ENCODE measurements at places on chromosomes 2 and 18.

DNA sequence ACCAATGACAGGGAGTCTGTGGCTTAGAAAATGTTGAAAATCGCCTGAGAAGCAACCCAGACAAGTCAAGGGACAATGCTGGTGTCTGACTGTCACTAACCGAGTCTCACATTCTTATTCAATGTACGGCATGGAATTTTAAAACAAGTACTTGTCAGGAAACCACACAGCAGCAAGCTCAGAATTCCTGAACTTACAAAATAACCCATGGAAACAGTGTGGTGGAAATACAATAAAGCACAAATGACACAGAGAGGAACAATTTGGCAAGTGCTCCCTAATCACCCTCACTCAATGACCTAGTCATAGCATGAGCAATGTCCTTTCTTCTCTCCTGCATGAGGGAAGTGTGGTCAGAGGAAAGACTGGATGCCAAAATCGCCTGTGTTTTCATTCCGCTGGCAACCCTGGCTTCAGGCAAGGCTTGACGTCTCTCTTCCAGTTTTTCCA is 154.0 kb downstream of the SATB2 start:
- no peak for DNase-seq

DNA sequence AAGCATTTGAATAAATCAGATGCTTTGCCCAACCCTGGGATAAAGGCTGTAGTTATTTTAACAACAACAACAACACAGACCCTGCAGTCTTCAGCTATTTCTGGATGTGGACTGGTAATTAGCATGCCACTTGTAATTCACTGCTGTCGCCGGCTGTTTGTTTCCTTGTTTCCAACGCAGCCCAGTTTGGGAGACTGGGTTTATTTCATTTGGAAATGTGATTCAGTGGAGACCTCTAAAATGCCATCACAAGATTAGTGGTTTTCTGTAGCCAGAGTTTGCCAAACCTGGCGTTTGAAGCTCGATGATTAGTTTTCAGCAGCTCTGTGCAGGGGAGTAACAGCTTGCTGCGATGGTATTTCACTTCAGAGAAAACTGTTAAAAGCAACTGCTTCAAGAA is 83.5 kb downstream of the LDLRAD4 start:
- no peak for DNase-seq

DNA sequence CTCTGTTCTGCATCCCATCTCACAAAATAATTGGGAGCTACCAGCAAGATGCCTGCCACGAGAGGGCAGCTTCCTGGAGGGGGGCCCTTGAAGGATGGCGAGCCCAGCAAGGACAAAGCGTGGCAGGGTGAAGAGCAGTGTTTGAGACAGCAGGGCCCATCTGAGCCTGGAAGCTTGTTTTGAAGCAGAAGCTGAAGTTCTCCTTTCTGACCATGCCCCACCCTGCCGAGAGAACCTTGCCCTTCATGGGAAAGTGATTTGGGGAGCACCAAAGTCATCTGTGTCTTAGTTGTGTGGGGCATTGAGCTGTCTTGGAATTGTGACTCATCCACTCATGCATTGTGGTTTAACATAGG is 216.3 kb downstream of the BCL11A start:
- DNase-seq, result no peak

DNA sequence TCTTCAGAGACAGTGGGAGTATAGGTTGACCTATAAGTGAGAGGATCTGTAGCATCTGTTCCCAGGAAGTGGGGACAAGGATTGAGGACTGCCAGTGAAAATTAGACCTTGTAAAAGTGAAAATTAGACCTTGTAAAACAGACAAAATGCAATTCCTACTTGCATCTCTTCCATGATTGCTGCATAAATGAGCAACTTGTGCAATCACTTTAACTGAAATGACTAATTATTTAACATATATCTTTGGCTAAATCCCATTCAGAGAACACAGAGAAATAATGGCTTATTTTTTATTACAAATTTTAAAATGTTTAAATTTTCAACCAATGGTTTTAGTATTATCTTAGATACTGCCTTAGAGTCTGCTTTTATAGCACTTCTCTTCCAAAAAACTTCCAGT is 67.2 kb upstream of the NABP1 start:
- DNase-seq, result no peak

DNA sequence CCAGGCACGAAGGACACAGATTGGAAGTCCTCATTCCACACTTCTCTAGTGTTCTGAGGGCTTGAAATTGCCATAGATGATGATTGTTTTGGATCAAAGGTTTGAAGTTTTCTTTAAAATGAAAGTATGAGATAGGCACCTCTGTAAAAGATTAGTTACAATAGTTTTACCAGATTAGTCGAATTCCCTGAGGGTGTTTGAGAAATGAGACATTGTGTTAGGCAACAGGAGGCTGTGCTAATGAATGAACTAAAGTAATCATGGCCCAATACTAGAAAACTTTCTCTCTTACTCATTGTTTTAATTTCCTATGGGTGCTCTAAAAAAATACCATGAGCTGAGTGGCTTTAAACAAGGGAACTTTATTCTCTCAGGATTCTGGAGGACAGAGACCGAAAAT is 421.7 kb downstream of the RNF144A start:
- DNase-seq, result no peak

- DNase-seq, result no peak
These were observed 199.4 kb downstream of the LRRTM1 start for GRCh38 chr2:80105015-80105640.

DNA sequence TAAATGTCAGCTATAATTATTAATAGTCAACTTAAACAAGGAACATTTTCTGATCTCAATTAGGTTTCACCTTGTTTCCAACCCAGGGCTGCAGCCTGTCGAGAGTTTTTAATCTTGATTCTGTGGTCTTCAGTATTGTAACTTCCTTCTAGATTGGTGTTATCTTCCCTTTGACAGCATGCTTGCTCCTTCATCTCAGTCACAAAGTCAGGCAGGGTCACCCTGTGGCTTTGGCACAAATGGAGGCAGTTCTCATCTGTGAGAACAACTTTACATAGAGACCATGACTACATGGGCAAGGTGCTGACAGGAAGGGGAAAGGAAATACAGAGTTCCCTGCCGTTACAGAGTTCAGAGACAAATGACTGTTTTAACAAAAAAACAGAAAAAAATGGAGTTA is 50.5 kb downstream of the HNRNPLL start:
- DNase-seq, result no peak

DNA sequence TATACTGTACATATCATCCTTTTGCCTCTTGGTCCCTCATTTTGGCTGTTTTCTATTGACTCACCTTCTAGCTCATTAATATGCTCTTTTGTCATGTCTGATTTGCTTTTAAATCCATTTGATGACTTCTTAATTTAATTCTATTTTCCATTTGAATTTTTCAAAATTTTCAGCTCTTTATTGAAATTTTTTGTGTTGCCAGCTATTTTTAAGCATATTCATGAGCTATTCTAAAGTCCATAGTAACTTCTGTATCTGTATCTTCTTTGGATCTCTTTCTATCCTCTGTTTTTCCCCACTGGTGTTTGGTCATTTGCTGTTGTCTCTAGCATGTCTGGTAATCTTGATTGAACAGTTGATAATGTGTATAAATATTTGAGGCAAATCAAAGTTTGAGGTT is 227.8 kb downstream of the NDUFA10 start:
- DNase-seq, result no peak

- no peak for DNase-seq
These were observed 35.7 kb downstream of the LYPD6 start for GRCh38 chr2:149365931-149366583.

DNA sequence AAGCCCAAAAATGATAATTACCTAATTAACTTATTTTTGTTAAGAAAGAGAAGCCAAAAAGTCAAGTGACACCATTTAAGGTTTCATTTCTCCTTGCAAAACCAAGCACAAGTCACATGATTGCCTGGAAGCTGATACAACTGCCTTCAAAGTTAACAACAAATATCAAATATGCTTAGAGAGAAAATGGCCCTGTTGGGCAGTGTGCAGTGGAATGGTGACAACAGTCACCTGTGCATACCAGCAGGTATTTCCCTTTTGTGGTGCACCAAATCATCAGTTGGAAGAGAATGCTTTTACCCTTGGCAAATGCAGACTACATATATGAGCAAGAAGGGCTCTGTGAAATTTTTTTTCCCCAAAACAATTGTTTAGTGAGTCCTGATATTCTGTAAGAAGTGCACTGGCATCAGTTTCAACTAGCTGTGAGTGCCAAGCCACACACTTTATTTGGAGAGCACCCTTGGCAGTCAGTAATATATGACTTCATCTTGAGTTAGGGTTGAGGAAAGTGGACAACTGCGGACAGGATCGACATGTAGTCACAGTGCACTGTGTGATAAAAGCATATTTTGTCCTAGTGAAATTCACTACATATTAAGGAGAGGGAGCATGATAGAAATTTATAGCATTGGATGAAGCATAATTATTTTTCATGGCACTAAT is 74.9 kb upstream of the DOCK10 start:
- no peak for DNase-seq

DNA sequence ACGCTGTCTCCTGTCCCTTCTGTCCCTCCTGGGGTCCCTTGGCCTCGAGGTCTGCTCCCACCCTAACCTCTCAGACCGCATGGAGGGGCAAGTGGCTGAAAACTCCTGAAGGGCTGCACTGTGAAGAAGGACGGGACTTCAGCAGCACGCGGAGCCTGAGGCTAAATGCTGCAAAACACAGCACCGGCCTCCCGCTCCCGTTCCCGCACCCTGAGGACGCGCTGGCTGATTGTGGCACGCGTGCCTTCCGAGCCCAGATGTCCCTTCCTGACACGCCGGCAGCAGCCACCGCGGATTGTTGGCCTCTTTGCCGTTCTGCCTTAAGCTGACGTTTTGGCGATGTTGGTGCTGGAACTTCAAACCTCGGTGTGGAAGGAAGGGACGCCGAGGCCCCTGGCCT is 125.9 kb upstream of the CTDP1 start:
- no peak for DNase-seq

GRCh38 chr18:32122039-32122438 is 30.4 kb downstream of the RNF138 start:
- no peak for DNase-seq

- no peak for DNase-seq
These were observed 80.8 kb downstream of the ATL2 start for GRCh38 chr2:38296197-38296780.

GRCh38 chr2:202065876-202066275 is 7.2 kb upstream of the KIAA2012 start:
- no peak for DNase-seq

DNA sequence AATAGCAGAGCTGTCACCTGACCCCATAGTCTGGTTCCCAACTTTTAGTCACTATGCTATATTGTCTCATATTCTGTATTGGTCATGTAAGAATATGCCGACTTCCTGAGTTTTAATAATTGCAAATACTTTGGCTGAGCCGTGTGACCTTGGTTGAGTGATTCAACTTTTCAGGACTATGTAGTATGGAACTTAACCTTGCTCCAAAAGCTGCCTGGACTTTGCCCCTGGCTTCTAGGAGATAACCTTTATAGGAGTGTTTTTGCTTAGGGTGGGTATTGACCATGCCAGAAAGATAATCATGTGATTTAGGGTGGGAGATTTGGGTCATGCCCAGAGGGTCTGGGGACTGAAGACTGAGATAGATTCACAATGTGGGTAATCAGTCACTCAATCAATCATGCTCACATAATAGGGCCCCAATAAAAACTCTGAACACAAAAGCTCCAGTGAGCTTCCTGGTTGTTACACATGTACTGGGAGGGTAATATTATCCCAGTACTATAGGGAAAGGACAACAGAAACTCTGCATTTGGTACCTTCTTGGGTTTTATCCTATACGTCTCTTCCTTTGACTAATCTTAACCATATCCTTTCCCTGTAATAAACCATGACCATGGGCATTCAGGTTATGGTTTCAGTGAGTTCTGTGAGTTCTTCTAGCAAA is 235.6 kb downstream of the RNF152 start:
- DNase-seq, result no peak

DNA sequence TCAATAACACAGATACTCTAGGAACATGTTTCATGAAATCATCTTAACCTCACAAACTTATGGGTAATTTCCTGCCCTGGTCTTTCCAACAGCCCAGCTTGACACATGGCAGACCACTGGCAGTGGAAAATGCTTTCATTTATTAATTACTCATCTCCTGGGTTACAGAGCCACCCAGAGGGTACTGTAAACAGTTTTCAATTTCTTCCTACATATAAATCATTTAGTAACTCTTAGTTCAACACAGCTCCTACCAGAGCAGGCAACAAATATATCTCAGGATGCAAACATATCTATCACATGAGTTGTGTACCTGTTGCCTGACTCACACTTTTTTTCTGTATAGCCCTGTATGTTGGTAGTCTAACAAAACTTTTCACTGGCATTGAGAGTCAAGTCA is 99.2 kb upstream of the VRK2 start:
- DNase-seq, result no peak

- no peak for DNase-seq
These were observed 4.9 kb upstream of the CHN1 start for GRCh38 chr2:175009917-175010621.

DNA sequence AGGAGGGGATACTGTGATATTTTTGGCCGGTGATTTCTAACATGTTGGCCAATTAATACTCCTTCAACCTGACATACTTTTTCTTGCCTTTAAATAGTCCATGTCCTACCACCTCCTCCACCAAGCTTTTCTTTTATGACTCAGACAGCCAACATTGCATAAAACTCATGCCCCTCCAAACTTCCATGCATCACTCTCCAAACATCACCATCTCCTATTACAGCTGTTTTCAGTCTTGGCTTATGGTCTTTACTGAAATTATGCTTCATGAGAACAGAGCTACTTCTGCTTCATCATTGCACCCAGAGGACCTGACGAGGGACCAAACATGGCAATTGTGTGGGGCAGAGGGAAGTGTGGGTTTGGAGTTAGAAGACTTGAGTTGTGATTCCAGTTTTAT is 305.4 kb downstream of the LPIN1 start:
- DNase-seq, result no peak

DNA sequence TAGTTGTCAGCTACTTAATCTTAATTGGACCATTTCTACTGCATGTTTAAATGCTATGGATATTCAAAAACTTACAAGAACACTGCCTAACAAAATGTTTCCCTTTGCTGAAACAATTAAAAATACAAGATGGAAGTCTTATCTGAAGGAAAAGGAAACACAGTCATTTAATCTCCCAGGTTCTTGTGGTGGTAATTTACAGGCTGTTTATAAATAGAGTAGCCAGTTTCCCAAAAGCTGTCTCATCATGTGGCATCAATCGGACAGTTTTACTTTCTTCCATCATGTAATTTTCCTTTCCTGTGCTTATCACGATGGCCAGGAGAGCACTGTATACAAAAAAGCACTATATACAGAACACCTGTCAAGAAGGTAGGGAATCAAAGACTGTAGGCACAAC is 368.1 kb downstream of the ZEB2 start:
- no peak for DNase-seq

GRCh38 chr18:27778441-27778840 is 398.5 kb downstream of the CDH2 start:
- DNase-seq, result no peak
